CD4-positive, alpha-beta T cell treated with Interleukin-15 for 4 hours (primary cell): ENCODE measurements at places on chromosomes 13 and 19.
A peak's percentile ranks its signal among the peaks of the same experiment; 100 is the strongest.

- DNase-seq: no peak
Measured at GRCh38 chr13:24691381-24691780, 11.2 kb downstream of the ATP12A start.

GRCh38 chr19:51687791-51688670, 5.1 kb upstream of the SPACA6 start:
- no peak for DNase-seq

DNA sequence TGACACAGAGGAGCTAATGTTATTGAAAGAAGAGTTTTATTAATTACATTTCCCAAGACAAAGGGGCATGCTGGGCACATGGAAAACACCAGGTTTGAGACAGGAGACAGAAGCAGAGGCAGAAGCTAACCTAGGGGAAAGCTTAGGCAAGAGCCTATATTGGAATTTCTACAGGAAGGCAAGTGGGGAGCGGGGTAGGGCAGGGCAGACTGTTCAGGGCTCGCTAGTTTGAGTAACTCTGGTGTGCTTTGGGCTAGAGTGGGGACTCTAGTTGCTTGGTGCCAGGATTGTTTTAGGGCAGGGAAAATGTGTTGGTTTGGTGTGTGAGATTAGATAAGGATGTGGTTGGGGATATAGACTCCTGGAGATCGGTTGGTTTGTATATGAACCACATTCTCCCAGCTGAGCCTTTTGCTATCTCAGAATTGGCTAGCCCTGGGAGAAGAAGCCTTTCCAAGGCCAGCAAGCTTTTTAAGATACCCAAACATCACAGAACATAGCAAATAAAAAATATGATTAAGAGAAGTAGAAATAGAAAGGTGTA, 8.4 kb upstream of the UFM1 start:
- DNase-seq: no peak

GRCh38 chr19:56347163-56347778, 32.6 kb upstream of the ZSCAN5A start:
- no peak for DNase-seq

GRCh38 chr13:40657307-40657706, 9.1 kb downstream of the FOXO1 start:
- DNase-seq: no peak

DNA sequence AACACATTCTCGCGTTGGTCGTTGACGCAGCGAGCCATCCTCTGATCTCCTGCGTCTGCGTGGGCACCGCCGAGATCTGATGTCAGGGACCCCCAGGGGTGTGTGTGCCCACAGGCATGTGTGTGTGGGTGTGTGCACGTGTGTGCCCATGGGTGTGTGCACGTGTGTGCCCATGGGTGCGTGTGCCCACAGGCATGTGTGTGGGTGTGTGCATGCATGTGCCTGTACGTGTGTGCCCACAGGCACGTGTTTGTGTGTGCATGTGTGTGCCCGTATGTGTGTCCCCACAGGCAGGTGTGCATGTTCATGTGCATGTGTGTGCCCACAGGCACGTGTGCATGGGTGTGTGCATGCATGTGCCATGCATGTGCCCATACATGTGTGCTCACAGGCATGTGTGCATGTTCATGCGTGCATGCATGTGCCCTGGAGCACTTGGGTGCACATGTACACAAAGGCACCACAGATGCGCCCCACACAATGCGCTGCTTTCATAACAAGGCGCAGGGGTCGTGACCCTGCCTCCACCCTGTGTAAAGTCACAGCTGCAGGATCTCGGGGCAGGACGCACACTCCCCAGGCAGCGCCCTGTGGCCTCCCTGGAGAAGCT, 77.5 kb downstream of the RASA3 start:
- no peak for DNase-seq

DNA sequence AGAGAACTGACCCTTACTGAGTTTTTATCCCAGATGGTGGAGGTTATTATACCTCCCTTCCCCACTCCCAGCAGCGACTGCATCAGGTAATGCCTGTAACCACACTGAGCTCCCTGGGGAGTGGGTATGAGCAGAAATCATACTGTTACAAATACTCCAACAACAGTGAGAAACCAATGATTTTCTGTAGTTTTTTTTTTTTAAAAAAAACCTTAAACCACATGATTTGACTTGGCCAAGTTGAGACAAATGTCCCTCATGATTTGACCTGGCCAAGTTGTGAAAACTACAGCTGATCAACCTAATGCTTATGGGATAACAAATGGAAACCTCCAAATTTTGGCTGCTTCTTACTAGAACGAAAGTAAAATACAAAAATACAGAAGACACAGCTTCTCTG, 33.1 kb upstream of the SERP2 start:
- no peak for DNase-seq

DNA sequence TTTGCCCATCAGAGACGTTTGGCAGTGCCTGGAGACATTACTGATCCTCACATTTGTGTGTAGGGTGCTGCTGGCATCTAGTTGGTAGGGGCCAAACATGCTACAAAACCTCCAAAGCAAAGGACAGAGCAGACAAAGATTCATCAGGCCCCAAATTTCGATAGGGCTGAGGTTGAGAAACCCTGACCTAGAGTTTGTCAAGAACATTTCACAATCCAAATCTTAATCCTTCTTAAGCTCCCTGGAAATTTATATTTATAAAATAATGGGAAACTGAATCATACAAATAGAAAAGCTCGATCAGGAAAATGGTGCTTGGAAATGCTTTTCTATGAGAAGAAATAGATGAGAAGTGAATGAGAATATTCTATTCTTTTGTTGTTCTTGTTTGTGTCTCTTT, 273.6 kb downstream of the DCT start:
- DNase-seq: no peak

DNA sequence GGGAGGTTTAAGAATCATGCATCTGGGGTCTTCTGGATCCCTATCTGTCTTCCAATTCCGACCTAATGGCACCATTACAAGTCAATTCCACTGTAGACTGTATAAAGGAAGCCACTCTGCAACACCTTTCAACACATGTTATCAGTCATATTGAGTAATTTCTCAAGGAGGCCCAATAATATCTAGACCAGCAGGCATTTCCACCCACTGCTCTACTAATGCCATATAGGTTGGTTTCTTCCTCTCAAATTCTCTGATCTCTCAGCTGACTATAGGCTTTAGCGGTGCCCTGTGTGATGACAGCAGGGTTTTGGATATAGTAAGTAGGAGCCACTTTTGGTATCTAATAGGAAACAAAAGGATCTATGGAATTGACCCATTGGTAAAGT, 12.4 kb upstream of the ITM2B start:
- DNase-seq: peak; percentile 15

GRCh38 chr19:57803594-57804325, 11.0 kb downstream of the ZNF552 start:
- DNase-seq: no peak

GRCh38 chr19:2341982-2342381, 13.5 kb downstream of the SPPL2B start:
- DNase-seq: no peak

GRCh38 chr19:31269425-31270127, 79.7 kb downstream of the TSHZ3 start:
- DNase-seq: no peak

GRCh38 chr19:28063702-28064101, 1149.2 kb downstream of the UQCRFS1 start:
- DNase-seq: no peak

- no peak for DNase-seq
Measured at GRCh38 chr19:45659096-45659729, 8.8 kb upstream of the GIPR start.

DNA sequence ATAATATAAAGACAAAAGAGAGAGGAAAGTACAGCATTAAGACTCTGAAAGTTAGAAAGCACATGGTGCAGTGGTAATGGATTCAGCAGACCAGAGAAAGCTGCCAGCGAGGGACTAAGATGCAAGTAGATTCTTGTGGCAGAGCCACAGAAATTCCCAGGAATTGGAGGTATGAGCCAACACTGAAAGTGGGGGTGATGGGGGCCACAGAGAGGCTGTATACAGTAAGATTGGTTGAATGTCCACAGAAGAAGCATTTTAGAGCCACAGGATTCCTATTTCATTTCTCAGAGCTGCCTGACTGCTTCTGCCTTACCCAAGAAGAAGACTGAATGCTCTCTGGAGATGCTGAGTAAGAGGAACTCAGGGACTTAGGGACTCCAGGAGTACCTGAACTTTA, 295.0 kb downstream of the LMO7 start:
- DNase-seq: no peak

DNA sequence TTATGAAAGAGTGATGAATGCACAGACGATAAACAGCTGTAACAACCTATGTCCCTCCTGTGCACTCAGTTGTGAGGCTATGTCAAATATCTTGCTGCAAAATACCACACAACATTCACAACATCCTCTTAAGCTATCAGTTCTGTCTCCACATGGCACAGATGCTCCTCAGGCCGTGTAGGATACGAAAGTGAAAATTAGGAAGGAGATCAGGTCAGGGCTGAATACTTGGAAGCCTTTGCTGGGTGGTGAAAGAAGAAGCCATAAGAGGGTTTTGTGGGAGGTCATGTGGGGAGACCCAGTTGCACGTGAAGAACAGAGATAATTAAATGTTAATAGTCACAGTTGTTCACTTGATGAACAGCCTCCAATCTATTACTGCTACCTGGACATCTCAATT, 58.9 kb downstream of the RXFP2 start:
- no peak for DNase-seq

DNA sequence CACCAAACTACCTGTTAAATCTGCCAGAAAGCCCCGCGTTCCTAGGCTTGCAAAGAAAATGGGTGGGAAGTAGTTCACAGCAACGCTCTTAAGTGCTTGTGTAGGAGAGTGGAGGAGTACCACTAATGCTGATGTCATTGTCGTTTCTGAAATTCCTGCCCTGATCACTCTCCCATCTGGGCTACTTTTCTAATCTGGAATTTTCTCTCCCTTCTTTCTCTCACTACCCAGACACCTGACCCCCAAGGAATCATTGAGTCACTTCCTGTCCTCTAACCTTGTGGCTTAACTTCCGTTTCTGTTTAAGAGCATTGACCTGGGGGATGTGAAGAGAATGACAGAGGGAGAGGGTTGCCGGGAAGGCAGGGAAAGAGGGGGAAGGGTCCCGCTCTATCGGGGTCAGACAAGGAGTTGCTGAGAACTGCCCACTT, 98.7 kb downstream of the STARD13 start:
- no peak for DNase-seq

GRCh38 chr13:83943530-83944279, 61.4 kb upstream of the SLITRK1 start:
- DNase-seq: no peak

GRCh38 chr19:35429698-35430408, 18.2 kb upstream of the FFAR2 start:
- DNase-seq: no peak

DNA sequence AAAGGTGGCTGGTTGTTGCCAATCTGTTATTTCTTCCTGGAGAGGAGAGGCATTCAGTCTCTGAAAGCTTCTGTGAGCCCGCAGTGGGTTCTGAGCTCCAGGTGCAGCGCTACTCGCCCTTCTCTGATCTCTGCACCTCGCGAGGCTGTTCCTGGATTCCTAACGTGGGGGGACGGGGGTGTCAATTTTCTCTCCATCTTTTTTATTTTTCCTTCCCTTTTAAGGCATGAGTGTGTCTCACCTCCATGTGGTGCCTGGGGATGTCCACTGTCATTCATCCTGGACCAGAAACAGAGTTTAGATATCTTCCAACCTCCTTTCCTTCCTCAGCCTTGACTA, 626 bp downstream of the ZNF233 start:
- DNase-seq: no peak

- no peak for DNase-seq
Measured at GRCh38 chr19:6821639-6822310, 49.3 kb downstream of the VAV1 start.

GRCh38 chr13:69904784-69905183, 202.8 kb upstream of the ATXN8OS start:
- DNase-seq: no peak

DNA sequence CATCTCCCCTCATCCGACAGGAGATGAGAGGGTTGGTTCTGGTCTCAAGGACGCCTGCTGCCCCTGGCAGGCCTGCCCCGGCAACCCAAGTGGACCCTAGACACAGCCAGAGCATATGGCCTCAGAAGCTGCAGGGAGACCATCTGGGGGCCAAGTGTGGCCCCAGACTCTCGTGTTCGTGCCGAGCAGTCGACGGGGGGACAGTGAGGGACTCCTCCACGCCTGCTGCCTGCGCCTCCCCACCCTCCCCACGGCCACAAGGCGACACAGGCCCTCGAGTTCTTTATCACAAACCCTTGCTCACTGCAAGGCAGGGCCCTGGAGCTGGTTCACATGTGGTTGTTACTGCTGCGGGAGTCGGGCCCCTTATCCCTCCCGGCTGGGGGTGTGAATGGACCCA, 9.3 kb downstream of the CAPS start:
- DNase-seq: no peak

- no peak for DNase-seq
Measured at GRCh38 chr19:58536852-58537798, 6.7 kb upstream of the TRIM28 start.

DNA sequence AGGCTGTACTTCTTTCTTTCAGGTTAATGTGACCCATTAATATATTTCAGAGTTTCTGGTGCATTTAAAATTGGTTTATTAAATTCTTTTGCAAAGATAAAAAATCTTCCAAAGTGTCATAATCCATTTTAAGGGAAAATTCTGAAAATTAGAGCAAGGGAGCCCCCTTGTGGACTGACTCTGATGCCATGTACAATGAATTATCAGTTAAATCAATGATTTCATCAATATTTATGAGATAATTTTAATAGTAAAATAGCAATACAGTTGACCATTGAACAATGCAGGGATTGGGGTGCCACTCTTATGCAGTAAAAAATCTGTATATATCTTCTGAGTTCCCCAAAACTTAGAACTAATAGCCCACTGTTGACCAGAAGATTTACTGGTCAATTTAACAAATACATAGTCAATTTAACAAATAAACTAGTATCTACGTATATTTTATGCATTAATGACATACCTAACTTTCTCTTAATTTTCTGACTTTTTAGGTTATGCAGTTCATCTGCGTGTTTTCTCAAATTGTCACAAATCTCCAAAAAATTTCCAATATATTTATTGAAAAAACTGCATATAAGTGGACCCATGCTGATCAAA, 479.1 kb upstream of the MIR17HG start:
- no peak for DNase-seq

- DNase-seq: no peak
Measured at GRCh38 chr13:50012396-50013169, 2.7 kb upstream of the KCNRG start.

DNA sequence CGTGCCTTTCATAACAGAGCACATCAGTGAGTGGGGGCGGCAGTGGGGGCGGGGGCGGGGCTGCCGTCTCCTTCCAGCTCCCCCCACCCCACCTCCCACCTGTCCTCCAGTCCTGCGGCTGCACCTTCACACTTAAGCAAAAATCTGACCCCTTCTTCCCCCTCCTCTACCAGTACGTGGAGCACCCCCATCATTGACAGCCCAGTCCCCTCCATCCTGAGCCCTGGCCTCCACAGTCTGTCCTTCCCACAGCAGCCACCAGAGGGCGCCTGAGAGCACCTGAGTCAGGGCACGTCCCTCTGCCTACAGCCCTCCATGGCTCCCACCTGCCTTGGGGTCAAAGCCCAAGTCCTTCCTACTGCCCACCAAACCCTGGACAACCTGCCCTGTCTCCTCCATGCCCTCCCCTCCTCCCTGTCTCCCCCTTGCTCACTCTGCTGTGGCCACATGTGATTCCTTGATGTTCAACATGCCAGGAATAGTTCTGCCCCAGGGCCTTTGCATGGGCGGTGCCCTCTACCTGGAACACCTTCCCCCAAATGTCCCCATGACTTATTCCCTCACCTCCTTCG, 4.0 kb downstream of the EBI3 start:
- peak; percentile 57 for DNase-seq
